ENCODE measurements at places on chromosomes 2 and 18.

DNA sequence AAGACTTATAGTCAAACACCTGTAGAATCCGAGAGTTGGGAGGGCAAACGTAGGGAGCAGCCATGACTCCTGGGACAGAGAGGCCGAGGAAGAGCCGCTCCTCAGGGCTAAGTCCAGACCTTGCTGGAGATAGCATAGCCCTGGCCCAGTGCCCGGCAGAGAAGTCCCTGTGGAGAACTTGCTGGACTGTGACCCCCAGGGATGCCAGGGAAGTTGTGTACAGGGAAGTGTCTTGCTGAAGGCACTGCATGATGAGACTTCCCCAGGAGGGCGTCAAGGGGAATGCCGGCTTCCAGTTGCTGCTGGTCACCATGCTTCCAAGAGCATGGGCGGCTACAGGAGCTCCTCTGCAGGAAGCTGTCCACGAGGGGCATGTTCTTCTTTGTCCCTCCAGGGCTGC lies 8.6 kb upstream of the CNDP1 start:
- no peak for DNase-seq

- DNase-seq, result no peak
Observed at GRCh38 chr18:75249672-75250470, 39.3 kb downstream of the TSHZ1 start.

DNA sequence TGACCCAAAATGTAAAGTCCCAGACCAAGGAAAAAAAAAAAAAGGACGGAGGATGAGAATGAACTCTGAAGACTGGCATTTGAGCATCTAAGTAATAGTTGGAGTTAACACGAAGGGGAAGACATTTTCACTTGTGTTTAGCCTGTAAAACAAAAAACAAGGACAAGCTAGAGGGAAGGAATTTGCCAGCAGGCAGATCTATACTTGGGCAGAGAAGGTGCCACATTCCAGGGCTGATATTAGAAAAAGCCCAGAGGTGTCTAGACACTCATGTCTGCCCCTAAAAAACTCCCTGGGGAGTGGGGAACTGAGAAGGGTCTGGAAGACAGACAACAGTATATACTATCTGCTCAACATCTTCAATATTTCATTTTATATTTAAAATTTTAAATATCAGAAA lies 171.1 kb downstream of the ZEB2 start:
- DNase-seq, result no peak

DNA sequence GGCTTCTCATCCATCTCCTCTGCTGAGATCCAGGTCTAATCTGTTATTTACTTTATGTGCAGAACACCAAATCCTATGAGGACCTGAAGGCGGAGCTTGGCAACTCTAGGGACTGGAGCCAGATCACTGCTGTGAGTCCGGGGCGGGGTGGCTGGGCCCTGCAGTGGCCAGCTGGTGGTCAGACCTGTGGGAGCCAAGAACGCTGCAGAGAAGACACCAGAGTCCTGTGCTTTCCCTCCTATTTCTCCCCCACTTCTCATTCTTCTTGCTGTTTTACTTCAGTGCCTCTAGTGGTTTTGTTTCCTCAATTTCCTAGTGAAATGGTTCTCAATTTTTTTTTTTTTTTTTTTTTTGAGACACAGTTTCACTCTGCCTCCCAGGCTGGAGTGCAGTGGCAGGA lies 19.7 kb downstream of the VIL1 start:
- no peak for DNase-seq

GRCh38 chr2:133732982-133733900 lies 165.0 kb upstream of the NCKAP5 start:
- peak; percentile 64 for DNase-seq

DNA sequence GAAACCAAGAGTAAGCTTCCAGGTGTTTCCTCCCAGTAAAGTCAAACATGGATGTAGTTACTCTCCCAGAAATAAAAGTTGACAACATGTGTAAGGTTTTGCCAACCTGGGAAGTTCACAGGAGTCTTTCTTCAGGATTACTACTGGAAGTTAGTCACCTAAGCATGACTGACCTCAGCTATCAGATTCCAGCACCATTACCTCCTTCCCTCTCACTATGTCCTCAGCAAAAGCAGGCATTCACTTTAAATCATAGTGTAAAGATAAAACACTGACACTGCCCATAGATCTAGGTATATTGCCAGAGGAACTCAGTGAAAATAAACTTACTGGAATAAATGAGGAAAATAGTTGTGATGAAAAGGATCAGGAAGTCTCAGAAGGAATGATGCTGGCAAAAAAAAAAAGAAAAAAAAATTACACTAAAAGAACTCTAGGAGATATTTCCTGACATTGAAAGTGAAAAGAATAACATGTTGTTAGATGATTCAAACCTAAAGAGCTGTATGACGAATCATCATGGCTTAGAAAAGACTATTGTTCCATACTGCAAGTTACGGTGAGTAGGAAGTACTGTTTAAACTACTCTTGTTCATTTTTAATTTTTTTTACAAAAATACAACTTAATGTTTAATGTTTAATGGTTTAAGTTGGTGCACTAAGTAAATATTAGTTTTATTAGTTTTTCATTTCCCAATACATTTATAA lies 484.5 kb upstream of the ZNF804A start:
- DNase-seq, result no peak

DNA sequence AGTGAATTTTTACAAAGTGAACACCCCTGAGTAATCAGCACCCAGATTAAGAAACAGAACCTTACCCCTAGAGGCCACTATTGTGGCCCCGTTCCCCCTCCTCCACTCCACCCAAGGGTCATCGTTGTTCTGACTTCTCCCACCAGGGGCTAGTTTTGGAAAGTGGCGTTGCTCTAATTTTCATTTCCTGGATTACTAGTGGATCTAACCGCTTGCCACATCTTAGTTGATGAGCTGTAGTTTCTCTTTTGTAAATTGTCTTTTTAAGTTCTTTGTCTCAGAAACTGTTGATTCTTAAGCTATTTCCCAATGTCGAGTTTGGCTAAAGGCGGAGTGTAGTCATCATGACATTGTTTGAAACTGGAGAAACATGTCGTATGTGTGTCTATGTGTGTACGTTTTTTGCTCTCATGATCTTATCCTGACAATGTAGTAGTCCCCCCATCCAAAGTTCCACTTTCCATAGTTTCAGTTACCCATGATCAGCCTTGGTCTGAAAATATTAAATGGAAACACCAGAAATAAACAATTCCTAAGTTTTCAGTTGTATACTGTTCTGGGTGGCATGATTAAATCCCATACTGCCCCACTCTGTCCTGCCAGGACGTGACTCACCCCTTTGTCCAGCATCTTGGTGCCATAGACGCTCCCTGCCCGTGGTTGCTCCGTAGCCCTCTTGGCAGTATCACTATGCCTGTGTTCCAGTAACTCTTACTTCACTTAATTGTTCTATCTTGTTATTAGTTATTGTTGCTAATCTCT lies 71.0 kb upstream of the SP3 start:
- no peak for DNase-seq

DNA sequence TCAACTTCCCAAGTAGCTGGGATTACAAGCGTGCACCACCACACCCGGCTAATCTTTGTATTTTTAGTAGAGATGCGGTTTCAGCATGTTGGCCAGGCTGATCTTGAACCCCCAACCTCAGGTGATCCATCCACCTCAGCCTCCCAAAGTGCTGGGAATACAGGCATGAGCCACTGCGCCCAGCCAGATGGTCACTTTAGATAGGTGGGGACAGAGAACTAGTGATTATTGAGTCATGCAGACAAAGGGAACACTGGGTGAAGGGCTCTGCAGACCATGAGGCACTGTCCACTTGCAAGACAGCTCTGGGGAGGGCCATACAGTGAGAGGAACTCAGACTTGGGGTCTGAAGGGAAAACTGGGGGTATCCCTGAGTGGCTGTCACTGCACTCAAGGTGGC lies 58.4 kb upstream of the POMC start:
- DNase-seq, result no peak

GRCh38 chr18:39701055-39701783 lies 2135.6 kb upstream of the CELF4 start:
- no peak for DNase-seq

DNA sequence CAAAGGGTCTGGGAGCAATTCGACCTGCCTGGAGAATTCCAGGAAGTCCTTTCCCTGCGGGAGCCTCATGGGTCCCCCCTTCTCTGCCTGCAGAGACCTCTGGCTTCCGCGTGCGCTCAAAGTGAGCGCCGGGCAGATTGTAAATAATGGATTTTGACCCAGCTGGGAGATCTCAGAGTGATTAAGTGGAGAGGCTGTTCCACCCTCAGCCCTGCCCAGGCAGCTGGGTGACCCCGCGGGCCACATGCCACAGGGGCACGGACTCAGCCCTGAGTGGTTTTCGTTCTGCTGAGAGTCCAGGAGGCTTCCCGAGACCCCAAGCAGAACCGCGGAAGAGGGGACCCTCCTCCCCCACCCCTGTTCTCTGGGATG lies 1.2 kb downstream of the KCNG2 start:
- no peak for DNase-seq

GRCh38 chr2:133660510-133660909 lies 92.2 kb upstream of the NCKAP5 start:
- peak; percentile 21 for DNase-seq

- DNase-seq, result no peak
Observed at GRCh38 chr2:26566081-26566375, 75.1 kb downstream of the CIB4 start.

- no peak for DNase-seq
Observed at GRCh38 chr2:216340280-216340631, 32.0 kb downstream of the MARCHF4 start.

DNA sequence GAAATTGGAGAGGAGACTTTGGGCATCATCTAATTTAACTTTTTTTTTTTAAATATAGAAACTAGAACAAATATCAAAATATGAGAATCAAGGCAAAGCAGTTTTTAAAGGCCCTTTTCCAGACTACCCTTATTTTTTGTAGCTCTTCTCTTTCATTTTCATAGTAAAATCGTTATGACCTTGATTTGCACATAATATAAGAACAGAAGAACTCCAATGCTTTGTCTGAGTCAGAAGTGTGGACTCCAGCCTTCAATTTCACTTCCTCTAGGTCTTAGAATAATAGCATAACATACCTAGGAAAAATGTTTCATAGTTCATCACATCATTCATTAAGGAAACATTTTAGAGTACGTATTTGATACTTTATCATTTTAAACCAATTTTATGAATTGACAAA lies 74.4 kb downstream of the ANKRD12 start:
- no peak for DNase-seq

GRCh38 chr2:16507655-16508489 lies 157.8 kb downstream of the CYRIA start:
- peak; percentile 10 for DNase-seq

DNA sequence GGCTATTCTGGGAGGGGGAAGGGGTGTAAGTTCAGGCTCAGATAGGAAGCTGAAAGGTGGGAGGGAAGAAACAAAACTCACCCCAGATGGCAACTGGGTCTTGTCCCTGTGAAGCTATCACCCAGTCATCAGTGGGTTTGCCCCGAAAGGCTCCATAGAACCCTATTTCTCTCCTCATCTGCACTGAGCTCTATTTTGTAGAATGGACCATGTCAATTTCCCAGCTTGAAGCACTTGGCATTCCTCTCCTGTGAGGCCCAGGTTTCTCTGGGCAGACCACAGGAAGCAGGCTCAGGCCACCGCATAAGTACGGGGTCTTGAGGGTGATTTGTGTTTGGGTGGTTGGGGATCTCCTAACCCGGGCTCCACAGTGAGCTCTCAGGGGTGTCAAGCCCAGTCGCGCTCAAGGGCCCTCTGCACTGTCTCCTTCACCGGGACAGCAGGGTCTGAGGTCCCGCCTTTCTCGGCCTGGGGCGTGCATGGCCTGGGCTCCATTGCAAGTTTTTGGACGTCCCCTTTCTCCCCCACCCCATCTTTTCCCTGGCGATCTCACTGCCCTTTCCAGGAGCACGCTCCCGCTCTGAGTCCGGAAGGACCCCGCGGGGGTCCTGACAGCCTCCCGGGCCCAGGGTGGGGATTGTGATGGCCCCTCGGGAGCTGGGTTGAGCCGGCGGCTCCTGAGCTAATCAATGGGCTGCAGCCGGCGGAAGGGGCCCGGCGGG lies 27.3 kb upstream of the NOTO start:
- no peak for DNase-seq

- peak; percentile 47 for DNase-seq
Observed at GRCh38 chr2:3730646-3731045, 27.3 kb downstream of the DCDC2C start.

- peak; percentile 15 for DNase-seq
Observed at GRCh38 chr2:236527159-236527630, 42.4 kb upstream of the ACKR3 start.

DNA sequence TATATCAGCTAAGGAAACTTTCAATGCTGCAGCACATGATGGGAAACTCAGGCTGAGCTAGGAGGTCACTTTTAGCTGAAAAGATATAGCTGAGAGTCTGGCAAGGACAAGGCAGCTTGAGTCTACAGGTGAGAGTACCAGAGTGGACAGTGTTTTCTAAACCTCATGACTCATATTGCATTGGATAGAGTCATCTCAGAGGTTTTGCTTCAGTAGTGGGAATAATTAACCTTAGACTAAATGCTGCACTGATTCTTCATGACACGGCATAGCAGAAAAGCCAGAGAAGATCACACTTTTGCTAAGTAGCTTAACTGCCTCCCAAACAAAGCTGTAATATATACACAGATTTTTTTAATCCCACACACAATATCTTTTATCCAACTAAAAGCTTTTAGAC lies 865.0 kb upstream of the CDH2 start:
- DNase-seq, result no peak

DNA sequence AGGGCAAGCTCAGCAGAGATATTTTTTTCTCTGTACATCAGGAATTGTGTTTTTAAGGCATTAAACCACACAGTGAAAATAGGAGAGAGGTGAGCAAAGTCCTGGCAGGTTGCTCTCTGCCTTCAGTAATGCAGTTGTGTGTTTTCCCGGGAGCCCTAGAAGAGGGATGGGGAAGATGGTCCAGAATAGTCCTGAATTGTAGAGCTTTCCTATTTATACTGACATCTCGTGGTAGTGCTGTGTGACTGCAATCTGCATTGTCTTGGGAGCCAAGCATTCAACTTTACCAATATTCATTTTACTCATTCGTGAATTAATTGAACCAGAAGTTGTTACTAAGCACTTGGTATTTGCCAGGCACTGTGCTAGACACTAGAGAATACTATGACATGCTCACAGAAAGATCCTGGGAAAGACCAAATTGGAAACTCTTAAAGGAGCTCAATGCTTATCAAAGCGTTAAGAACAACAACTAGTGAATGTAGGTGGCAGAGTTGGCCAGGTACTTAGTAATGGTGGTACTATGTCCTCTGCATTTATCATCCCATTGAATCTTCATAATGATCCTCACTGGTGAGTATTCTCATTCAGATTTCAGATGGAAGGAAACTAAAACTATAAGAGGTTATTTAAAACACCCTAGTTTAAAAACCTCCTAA lies 214.6 kb downstream of the TRIB2 start:
- DNase-seq, result peak; percentile 61

DNA sequence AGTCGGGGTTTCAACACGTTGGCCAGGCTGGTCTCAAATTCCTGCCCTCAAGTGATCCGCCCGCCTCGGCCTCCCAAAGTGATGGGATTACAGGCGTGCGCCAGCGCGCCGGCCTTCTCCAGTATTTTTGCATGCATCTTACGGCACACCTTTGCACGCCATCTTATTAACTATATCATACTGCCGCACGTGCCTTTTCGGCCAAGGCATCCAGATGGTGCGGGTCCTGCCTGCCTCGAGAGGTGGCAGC lies 765 bp upstream of the ING5 start:
- DNase-seq, result no peak

- no peak for DNase-seq
Observed at GRCh38 chr2:213787869-213788268, 503.6 kb downstream of the SPAG16 start.

- peak; percentile 35 for DNase-seq
Observed at GRCh38 chr18:67302043-67302442, 214.5 kb downstream of the DSEL start.

GRCh38 chr2:73718851-73719621 lies 18.1 kb downstream of the TPRKB start:
- no peak for DNase-seq

All from fibroblast of upper back skin (primary cell).